ENCODE measurements at places on chromosomes 4 and X.

DNA sequence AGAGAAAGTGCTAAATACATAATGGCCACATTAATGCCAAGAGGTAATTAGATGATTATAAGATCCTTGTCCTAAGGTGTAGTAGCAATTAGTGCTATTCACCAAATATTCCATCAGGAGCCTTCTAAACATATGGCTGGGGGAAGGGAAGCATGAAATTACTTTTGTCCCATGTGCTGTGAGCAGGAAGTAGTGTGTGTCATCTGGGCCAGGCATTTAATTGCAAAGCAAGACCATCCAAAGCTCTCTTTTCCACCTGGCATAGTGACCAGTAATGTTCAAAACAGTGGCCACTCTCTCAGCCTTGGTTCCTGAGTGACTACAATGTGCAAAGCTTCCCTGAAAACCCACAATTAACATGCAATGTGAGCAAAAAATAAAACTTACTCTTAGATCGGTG lies 144.2 kb upstream of the FAM241A start:
- no peak for DNase-seq

DNA sequence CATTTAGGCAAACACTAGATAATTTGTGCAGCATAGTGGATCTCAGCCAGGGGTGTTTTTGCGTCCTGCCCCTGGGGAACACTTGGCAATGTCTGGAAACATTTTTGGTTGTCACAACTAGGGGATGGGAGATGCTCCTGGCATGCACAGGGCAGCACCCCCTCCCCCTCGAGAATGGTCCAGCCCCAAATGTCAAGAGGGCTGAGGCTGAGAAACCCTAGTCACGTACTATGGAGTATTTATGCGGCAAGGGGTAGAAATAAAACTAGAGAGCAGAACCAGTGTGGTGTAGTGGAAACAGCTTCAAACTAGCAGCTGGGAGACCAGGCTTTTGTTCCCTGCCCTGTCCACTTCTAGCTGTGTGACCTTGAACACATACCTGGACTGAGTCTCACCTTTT lies 38.2 kb upstream of the CLCN4 start:
- DNase-seq, result no peak

- DNase-seq, result no peak
Measured at GRCh38 chrX:44155126-44155525, 181.9 kb upstream of the NDP start.

GRCh38 chr4:184826691-184827270 lies 1.0 kb upstream of the ACSL1 start:
- DNase-seq, result no peak

DNA sequence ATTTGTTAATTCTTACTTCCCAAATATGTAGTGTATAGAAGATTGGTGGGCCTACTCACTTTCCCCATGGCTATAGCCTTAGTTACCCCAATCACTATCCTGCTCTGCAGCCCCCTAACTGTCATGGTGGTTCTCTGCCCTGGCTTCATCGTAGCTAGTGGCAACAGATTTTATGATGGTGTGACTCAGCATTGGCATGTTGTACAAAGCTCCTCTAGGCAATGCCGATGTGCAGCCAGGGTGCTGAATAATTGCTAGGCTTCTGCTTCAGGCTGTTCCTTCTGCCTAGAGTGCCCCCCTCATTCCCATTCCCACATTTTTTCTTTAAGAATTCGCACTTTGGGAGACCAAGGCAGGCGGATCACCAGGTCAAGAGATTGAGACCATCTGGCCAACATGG lies 35.2 kb downstream of the AFF2 start:
- DNase-seq, result no peak

- no peak for DNase-seq
Measured at GRCh38 chrX:13471269-13471668, 98.1 kb upstream of the EGFL6 start.

DNA sequence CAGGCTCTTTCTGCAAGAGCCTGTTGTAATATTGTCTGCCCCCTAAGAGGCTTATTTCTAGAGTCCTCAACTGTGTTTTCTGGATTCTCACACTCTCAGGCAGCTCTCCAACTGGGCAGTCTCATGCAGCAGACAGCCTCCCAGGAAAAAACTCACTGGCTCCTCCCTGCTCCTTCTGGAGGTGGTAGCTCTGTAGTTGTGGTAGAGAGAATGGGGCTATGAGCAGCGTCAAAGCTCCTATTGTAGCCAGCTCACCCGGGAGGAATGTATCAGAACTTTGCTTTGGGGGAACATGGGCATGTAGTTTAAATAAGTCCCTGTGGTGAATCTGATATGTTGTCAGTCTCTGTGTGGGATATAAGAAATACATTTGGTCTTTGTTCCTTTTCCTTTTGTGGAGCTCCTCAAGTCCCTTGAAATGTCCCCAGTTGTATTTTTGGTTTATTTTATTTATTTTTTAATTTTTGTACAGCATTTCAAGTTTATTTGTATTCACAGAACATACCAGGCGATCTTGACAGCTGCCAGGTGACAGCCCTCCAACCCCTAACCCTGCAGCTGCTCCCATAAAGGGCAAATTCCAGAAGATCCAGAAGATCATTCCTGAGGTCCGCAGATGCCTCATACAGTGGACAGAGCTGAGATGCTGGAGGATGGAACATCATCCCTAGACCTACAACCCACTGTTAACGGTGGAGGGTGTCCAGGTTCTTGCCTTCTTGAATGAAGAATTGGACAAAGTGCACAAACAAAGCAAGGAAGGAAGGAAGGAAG lies 45.7 kb downstream of the TRIM61 start:
- no peak for DNase-seq

- DNase-seq, result no peak
Measured at GRCh38 chr4:171024720-171025303, 788.4 kb upstream of the GALNTL6 start.

GRCh38 chr4:47705326-47705981 lies 132.4 kb downstream of the CORIN start:
- no peak for DNase-seq
